ENCODE measurements at places on chromosomes 13 and 19. TPM values are rescaled to one million over a fixed set of nuclear protein-coding genes. Genes with fewer than 3 reads are reported as not detected.
A peak's percentile ranks its signal among the peaks of the same experiment; 100 is the strongest.

- DNase-seq, result no peak
Measured at GRCh38 chr13:103192511-103193135, 126.4 kb upstream of the SLC10A2 start.

The MBD3L2 gene
- not detected for total RNA-seq

DNA sequence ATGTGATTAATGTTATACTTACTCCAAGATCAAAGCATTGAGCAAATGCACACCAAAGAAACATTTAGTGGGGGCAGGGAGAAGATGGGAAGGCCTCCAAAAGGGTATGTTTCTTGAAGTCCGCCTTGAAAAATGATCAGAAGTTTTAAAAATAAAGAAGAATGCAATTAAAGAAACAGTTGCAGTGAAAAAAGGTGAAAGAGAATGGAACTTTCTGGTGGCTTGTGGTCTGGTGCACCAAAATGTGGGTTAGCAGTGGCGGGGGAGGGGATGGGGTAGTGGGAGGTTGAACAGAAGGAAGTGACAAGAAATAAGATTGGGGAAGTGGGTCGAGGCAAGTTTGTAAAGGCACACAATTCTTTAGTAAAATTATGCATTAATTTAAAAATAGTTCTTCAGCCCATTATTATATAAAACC is 2.5 kb downstream of the LCP1 start:
- DNase-seq, result peak; percentile 27

The VAV1 gene
- 7.6 TPM for total RNA-seq

DNA sequence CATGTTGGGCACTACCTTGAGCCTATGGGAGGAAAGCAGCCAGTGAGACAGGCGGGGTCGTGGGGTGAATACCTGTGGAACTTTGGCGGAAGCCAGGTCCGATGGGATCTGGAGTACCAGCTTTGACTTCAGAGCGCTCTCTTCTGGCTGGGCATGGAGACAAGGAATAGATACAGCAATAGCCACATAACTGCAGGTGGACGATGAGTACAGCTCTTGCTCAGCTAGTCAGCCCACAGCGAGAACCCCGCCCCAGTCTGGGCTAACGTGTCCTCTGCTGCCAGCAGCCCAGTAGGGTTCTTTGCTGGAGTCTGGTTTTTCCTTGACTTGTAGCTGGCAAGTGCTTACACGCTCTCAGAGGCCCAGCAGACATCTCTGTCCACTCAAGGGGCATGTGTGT is 83.4 kb downstream of the SIPA1L3 start:
- no peak for DNase-seq

GRCh38 chr19:38699027-38699346 is 45.3 kb downstream of the CAPN12 start:
- DNase-seq, result no peak

GRCh38 chr13:95360464-95361097 is 59.3 kb upstream of the ABCC4 start:
- DNase-seq, result no peak

The CEACAM3 gene
- 1.3 TPM for total RNA-seq

- no peak for DNase-seq
Measured at GRCh38 chr13:57552437-57552836, 79.1 kb upstream of the PCDH17 start.

DNA sequence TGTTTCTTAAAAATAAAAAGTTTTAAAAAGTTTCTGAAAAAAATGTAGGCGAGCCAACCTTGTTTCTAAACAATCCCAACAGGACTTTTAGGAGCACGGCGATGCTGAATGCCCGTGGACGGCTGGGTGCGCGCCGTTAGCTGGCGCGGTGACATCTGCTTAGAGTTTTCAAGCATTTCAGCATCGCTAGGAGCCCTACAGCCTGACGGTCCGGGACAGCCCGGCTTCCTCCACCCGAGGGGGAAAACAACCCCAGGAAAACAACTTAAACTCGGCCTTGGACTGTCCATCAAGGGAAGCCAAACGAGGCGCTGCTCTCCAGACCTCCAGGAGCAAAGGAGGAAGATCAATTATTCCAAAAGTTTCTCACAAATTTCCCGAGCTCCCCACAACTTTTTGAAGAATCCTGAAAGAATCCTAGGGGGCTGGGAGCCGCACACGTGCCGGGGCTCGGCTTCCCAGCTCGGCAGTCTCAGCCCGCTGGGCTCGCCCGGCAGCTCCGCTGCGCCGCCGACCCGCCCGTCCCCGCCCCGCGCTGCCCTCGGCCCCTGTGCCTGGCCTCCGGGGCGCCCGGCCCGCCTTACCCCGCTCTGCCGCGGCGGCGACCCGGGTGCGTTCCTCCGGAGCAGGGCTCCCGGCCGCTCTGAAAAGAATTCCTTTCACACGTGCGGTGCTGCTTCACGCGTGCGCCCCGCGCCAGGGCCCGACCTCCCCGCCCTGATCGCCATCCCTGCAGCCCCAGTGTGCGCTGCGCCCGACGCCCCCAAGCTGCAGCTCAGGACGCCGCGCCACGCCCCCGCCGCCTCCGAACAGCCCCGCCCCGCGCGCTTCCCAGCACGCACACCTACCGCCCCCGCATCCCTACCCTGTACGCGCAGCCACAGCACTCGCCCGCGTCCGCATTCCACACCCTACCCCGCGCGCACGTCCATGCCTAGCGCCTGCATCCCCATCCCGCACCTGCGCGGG is at the start of gene GJA3:
GJA3 (minus strand) TSS at position 747 of the 969 bp plus-strand sequence. CDS start 17,764 bp downstream, outside the sequence.
- DNase-seq, result no peak

The CACNG6 gene
- not detected for total RNA-seq

DNA sequence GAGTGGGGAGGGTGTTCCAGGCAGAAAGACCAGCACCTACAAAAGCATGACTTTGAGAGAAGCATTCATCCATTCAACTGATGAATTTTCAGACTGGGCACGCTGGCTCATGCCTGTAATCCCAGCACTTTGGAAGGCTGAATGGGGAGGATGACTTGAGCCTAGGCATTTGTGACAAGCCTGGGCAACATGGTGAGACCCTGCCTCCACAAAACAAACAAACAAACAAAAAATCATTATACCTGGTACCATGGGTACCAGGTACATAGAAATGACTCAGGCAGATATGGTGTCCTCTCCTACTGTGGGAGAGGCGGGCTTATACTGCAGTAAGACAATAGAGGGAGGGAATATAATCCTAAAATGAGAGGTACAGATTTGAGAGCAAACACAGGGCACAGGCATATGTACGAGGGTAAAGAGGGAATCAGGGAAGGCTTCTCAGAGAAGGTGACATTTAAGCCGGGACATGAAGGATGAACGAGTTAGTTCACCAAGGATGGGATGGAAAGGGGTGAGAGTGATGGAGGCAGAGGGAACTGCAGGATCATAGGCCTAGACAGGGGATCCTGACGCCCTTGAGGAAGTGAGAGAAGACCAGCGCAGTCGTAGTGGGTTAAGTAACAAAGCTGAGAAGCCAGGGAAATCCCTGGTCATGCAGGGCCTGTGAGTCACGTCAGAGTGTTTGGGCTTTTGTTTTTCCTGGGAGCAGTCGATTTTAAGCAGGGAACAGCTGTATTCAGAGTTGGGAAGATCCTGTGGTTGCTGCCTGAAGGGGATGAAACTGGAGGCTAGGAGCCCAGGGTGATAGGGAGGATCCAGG is 2.9 kb downstream of the CYP2S1 start:
- no peak for DNase-seq

The PPP1R37 gene
- 35.5 TPM for total RNA-seq

DNA sequence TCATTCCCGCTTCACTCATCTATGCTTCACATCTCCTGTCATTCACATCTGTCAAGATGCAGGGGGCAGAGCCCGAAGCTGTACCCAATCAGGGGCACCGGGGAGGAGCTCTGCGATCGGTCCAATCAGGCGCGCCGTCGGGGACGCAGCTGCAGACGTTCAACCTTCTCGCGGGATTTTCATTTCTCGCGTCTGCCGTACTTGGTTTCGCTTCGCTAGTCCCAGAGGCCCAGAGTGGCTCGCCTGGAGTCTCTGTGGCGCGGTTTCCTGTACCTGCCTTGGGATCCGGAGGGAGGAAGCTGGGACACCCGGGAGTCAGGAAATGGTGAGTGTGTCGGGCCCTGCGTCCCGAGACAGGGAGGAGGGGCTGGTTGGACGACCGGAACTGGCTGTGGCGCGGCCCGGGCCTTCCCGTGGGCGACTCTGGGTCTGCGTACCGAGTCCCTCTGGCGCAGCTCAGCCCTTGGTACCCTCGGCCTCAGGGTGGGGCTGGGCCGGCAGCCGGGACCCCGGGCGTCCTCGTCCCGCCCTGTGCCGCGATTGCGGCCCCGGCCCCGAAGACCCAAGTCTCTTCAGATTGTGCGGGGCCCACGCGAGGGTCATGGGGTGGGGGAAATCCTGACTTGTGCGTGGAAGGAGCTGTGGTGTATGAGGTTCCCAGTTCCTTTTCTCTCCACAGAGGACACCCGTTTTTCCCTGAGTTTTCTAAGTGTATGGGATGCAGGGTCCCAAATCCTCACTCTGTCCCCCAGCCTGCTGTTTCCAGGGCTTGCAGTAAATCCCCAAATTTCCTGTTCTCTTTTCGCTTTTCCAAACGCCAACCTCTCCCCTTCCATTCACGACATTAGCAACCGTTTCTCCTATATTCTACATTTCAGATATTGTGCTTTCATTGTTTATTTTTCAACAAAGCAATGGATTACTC is at the start of gene ZNF136:
ZNF136 (plus strand) TSS at position 215 of the 925 bp plus-strand sequence; CDS start at position 323, 108 bp downstream.
- peak; percentile 75 for DNase-seq

DNA sequence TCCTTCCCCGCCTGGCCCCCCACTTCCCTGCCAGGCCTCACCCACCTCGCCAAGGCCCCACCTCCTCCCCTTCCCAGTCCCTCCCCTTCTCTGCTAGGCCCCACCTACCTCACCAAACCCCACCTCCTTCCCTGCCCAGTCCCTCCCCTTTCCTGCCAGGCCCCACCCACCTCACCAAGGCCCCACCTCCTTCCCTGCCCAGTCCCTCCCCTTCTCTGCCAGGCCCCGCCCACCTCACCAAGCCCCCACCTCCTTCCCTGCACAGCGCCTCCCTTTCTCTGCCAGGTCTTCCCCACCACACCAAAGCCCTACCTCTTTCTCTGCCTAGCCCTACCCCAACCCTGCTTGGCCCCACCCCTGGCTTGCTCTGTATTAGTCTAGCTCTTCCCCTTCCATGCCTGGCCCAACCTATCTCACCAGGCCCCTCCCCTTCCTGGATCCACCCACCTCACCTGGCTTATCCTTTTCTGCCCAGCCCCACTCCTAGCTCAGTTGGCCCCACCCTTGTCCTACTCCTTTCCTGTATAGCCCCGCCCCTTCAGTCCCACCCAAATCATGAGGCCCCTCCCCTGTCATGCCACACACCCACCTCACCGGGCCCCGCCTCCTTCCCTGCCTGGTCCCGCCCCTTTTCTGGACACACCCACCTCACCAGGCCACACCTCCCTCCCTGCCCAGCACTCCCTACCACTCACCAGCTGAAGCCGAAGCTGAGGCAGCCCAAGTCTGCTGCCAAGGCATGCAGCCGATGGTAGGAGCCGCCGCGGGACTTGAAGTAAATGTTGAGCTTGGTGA is 16.2 kb downstream of the CERS1 start:
- no peak for DNase-seq

DNA sequence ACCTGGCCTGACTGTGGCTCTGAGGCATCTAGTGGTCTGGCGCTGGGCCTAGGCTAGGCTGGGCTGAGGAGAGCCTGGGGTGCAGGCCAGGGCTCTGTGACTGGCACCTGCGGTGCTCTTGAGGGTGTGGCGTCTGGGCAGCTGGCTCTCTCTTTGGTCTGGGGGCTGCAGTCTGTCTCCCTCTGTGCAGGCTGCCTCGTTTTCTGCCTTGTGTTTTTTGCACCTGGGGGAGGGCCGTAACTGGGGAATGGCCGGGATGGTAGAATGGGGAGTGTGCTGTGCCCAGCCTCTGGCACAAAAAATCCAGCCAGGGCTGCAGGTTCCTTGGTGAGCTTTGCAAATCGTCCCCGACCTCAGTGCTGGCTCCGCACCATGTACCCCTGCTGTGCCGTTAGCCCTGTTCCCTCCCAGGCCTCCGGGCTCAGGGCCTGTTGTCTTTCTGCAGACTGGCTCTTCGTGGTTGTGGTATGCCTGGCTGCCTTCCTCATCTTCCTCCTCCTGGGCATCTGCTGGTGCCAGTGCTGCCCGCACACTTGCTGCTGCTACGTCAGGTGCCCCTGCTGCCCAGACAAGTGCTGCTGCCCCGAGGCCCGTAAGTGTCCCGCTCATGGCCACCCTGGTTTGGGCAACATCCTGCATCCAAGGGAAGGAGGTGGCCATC is 6.5 kb upstream of the USF2 start:
- DNase-seq, result no peak
